GM23248 (cell line): ENCODE measurements at places on chromosomes 2 and 18. TPM values are rescaled to one million over a fixed set of nuclear protein-coding genes. Genes with fewer than 3 reads are reported as not detected.

DSG1 gene
- polyA plus RNA-seq = not detected in 2 replicates

DNA sequence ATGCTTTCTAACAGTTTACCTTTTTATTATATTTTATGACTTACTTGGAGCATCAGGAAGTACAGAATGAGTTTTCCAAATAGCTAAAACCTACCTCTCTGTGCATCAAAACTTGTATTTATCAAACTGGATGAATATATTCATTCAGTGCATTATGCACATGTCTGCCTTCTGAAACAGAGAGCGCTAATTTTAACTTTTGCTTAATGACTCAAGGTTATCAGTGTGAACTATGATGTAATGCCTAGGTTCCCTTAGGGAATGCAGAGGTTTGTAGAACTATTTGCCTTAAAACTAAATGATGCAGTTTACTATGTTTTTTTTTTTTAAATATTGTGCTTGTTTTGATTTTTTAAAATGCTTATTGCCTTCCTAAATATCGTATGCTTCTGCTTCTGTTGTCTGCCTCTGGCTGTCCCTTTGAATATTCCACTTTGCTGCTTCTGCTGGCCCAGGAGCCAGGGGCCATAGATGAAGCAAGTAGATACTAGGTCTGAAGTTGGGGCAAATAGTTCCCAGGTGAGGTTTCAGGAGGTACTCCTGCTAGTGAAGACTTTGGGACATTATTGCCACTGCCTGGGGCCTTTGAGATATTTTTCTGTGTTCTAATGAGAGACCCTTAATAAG, 16.5 kb downstream of the TMEM178A start:
- DNase-seq = no peak

SERPINB11 gene
- not detected in 2 replicates for polyA plus RNA-seq

- DNase-seq = no peak
Measured at GRCh38 chr2:172912266-172912665, 163.4 kb upstream of the MAP3K20 start.

GRCh38 chr2:61949714-61950560, 44.5 kb downstream of the COMMD1 start:
- no peak for DNase-seq

GRCh38 chr2:226838722-226839121, 2.9 kb downstream of the RHBDD1 start:
- no peak for DNase-seq

CRYBA2 gene
- polyA plus RNA-seq = not detected in 2 replicates

SMC6 gene
- 18.8 and 20.9 TPM in 2 replicates for polyA plus RNA-seq

E2F6 gene
- 14.3 and 15.3 TPM in 2 replicates for polyA plus RNA-seq

CD207 gene
- not detected in 2 replicates for polyA plus RNA-seq

- DNase-seq = no peak
Measured at GRCh38 chr2:197308585-197308984, 2.0 kb downstream of the ANKRD44 start.

WNT10A gene
- polyA plus RNA-seq = not detected in 2 replicates

- DNase-seq = no peak
Measured at GRCh38 chr18:7562491-7562890, 4.6 kb upstream of the PTPRM start.

- DNase-seq = no peak
Measured at GRCh38 chr18:77262643-77263465, 13.2 kb downstream of the GALR1 start.

DNA sequence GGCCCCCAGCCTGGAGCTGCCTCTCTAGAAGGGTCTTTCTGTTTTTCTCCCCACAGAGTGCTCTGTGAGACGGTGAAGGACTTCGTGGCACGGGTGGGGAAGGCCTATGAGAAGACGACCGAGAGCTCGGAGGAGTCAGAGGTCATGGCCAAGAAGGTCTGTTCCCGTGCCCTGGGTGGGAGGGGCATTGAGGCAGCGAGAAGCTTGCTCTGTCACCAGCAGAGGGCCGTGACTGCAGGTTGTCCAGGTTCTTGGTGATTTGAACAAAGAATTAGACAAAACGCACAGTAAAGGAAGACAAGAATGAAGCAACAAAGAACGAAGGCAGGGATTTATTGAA, 93.9 kb downstream of the DGKD start:
- DNase-seq = no peak

- no peak for DNase-seq
Measured at GRCh38 chr2:12044857-12045256, 298.4 kb downstream of the LPIN1 start.

GRCh38 chr18:31648966-31649429, 35.4 kb downstream of the B4GALT6 start:
- DNase-seq = peak; percentile 78

DNA sequence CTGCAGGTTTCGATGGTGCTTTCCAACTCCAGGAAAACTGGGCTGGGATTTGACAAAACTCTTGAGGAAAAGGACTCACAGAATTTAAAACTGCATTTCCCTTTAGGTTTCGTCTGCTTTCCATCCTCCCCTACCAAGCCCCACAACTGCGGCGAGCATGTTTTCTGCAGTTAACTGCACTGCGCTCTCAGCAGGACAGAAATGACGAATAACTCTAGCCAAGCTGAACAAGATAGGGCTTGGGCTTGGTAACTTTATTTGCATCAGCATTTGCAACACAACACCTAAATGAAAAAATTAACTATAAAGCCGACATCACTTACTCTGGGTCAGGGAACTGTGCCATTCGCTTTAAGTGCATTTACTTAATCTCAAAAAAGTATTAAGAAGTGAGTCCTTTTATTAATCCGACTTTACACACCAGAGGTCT, 669 bp upstream of the PIKFYVE start:
- peak; percentile 72 for DNase-seq

TMX3 gene
- polyA plus RNA-seq = 70.4 and 73.0 TPM in 2 replicates

CPO gene
- 0.20 TPM in 1 of 2 replicates, not detected in the other for polyA plus RNA-seq

DNA sequence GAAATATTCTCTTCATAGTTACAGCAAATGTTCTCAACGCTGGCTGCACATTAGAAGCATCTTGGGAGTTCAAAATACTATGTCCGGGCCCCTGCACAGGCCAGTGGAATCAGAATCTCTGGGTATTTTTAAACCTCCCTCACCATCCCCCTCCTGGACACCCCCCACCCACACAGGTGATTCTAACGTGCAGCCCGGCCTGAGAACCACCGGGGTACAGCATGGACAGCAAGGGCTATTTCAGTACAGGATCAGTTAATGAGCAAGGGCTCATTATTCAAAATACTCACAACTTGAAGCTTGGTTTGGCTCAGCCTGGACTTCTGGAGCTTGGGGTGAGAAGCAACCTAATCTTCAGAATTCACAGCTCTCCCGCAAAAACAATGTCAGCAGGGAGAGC, 31.4 kb downstream of the INO80C start:
- DNase-seq = no peak

TEX44 gene
- polyA plus RNA-seq = not detected in 2 replicates

DNA sequence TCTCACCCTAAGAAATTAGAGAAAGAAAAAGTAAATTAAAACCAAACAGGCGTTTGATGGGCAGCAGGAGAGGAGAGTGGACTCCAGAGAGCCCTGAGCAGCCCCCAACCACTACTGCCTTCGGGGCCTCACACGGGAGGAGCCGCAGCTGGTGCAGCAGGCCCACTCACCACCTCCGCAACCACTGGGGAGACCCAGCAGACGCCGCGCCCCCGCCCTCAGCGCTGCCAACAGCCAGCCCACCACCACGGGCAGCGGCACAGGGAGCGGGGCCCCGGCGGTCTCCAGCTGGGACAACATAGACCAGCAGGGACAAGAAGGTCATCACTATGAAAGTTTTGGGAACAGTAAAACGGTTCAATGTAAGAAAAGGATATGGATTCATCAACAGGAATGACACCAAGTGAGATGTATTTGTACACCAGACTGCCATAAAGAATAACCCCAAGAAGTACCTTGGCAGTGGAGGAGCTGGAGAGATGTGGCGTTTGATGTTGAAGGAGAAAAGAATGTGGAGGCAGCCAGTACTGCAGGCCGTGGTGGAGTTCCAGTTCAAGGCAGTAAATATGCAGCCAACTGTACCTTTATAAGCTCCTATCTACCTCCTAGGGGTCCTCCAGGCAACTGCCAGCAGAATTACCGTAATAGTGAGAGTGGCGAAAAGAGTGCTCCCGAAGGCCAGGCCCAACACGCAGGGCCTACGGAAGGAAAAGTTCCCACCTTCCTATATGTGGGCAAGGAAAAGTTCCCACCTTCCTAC, 76.5 kb downstream of the OLA1 start:
- no peak for DNase-seq

DNA sequence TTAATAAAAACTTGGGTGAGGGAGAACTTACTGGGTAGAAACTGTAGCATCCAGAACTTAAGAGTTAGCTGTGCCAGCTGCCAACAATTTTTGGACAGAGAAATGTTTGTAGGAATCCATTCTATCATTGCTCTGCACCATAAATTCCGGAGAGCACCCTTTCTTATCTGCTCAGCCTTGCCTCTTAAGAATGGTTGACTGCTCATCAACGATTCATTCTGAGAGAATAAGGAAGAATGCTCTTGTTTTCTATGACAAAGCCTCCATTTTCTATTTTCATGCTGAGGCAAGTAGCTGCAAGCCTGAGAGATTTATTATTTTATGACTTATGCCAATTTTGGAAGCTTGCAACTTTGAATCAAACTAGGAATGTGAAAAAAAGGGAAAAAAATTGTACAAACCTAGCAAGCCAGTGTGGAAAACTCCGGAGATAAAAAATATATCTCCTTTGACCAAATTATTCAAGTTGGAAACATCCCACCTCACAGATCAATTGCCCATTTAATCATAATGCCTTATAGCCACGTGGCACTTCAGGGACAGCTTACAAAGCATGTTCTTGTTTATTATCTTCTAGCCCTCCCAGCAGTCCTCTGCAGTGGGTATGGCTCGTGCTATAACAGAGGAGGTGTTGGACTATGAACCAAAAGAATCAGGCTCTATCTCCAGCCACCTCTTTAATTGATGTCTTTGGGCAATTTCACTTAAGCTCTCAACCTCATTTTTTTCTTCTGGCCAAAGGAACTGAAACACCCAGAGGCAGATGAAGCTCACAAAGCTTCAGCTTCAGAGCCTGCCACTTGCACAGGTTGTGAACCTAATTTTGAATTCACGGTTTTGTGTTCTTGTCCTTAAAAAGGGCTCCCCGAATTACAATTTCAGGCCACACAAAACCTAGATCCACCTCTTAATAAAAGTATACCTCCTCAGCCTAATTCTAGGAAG, 40.9 kb upstream of the ATL2 start:
- no peak for DNase-seq

GRCh38 chr2:232928551-232929302, 58.7 kb downstream of the SNORC start:
- no peak for DNase-seq

- DNase-seq = no peak
Measured at GRCh38 chr2:105698820-105699219, 45.9 kb upstream of the NCK2 start.

CETN1 gene
- polyA plus RNA-seq = not detected in 2 replicates

GRCh38 chr2:53672881-53673522, 94.6 kb upstream of the CHAC2 start:
- peak; percentile 55 for DNase-seq

- DNase-seq = no peak
Measured at GRCh38 chr2:28228434-28228995, 164.1 kb upstream of the FOSL2 start.

CD226 gene
- 0.05 and 0.16 TPM in 2 replicates for polyA plus RNA-seq

BUB1 gene
- 13.0 and 14.0 TPM in 2 replicates for polyA plus RNA-seq

DNA sequence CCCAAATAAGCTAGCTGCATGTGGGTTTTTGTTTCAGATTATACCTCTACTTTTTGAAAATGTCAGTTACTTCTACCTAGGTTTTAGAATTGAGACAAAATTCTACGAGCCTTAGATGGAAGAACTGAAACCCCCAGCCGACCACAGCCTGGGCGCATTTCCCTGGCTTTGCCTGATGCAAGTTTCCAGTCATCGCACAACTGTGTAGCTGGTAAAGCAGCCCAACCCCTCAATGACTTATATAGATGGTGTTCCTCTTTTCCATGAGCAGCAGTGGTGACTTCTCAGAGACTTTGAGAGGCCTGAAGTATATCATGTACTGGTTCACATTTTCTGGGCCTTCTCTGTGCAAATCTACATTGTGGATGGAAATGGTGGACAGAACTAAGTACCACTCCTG, 515.4 kb upstream of the RAB6C start:
- no peak for DNase-seq
